CD4-positive, CD25-positive, alpha-beta regulatory T cell (primary cell): ENCODE measurements at places on chromosomes 2 and 18.

DNA sequence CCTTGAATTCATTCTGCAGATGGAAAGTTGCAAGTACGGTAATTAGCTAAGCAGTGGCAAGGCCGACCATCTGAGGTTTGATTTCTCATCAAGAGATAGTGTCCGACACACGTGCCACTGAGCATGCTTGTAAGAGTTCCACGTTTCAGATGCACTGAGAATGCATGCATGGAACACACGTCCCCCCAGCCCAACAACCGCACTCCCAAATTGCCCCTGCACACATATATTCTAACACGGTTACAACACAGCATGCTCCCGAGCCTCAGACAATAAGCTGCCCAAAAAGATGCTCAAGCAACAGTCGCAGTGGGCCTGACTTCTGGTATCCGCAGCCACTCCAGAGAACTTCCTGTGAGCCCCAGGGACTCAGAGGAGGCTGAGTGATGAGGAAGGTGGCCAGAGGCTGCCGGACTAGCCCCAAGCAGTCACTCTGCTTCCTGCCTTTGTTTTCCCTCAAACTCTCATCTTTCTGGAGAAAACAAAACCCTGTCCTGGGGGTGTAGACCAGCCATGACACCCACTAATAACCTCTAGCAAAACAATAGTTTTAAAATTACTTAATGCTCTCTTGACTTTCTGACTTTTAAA is 204.0 kb downstream of the TGIF1 start:
- no peak for DNase-seq

GRCh38 chr2:212943351-212943750 is 208.1 kb downstream of the IKZF2 start:
- DNase-seq = no peak

- no peak for DNase-seq
Measured at GRCh38 chr2:106841886-106842645, 43.9 kb downstream of the ST6GAL2 start.

GRCh38 chr2:228224410-228224809 is 42.9 kb upstream of the SPHKAP start:
- no peak for DNase-seq
